Fibroblast of lung (primary cell): ENCODE measurements at places on chromosomes 6 and 20. TPM values are rescaled to one million over a fixed set of nuclear protein-coding genes. Genes with fewer than 3 reads are reported as not detected.

The CSNK2B gene
- 67.2 and 70.9 TPM in 2 replicates for total RNA-seq

The NOX3 gene
- not detected in 2 replicates for total RNA-seq

The TMEM239 gene
- under 0.01 TPM in 1 of 2 replicates, not detected in the other for total RNA-seq

The TMEM244 gene
- total RNA-seq: not detected in 2 replicates

The DDO gene
- total RNA-seq: 8.7 and 12.2 TPM in 2 replicates

The OTOR gene
- not detected in 2 replicates for total RNA-seq

The LTB gene
- not detected in 2 replicates for total RNA-seq

The COL11A2 gene
- 0.17 and 0.26 TPM in 2 replicates for total RNA-seq

The OPRM1 gene
- total RNA-seq: not detected in 2 replicates

The RING1 gene
- total RNA-seq: 30.6 and 33.1 TPM in 2 replicates

The MAN1A1 gene
- total RNA-seq: 90.9 and 120 TPM in 2 replicates

The OR2H1 gene
- not detected in 2 replicates for total RNA-seq

The WFDC5 gene
- not detected in 2 replicates for total RNA-seq
